ENCODE measurements at places on chromosomes 5 and 9.

GRCh38 chr9:133955821-133956411 lies 36.2 kb downstream of the VAV2 start:
- no peak for DNase-seq

- no peak for DNase-seq
These were observed 11.1 kb downstream of the CDX1 start for GRCh38 chr5:150177721-150178120.

GRCh38 chr5:55853818-55854217 lies 2.7 kb downstream of the IL31RA start:
- no peak for DNase-seq

GRCh38 chr5:74105126-74105780 lies 479.3 kb downstream of the ARHGEF28 start:
- DNase-seq, result no peak

- peak; percentile 26 for DNase-seq
These were observed 1.3 kb downstream of the GABBR2 start for GRCh38 chr9:98707166-98708102.

DNA sequence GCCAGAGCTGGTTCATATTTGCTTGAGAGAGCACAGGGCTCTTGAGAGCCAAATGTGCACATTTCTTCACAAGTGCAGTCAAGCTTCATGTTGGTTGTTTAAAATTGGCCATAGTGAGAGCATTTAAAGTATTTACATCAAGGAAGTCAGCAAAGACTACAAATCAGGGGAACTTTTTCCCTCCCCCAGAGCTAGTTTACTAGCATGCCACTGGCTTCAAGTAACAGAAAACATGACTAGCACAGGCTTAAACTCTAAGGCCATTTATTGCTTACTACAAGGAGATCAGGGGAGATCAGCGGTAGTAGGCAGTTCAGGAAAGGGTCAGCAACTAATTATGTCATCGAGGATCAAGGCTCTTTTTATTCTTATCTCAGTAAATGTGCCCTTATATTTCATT lies 11.0 kb upstream of the CCDC171 start:
- no peak for DNase-seq

GRCh38 chr5:66540078-66540477 lies 56.1 kb upstream of the MAST4 start:
- DNase-seq, result no peak

DNA sequence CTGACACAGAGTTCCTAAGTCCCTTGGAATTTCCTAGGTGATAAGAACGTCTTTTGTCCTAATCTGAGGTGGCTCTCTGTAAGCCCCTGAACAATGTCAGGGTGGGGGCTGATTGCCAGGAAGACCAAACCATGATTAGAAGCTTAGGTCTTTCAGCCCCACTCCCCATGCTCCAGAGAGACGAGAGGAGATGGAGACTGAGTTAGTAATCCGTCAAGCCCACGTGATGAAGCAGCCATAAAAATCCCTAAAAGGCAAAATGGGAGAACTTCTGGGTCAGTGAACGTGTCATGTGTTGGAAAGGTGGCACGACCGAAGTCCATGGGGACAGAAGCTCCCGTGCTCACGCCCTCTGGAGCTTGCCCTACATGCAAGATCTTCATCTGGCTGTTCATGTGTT lies 85.6 kb downstream of the RAD23B start:
- no peak for DNase-seq

GRCh38 chr9:12183321-12183720 lies 509.9 kb upstream of the TYRP1 start:
- DNase-seq, result no peak

- DNase-seq, result no peak
These were observed 1632.3 kb downstream of the MAT2B start for GRCh38 chr5:165137701-165138100.

GRCh38 chr9:91349115-91349555 lies 12.6 kb downstream of the AUH start:
- no peak for DNase-seq

GRCh38 chr5:9544056-9544455 lies 1.8 kb downstream of the SEMA5A start:
- no peak for DNase-seq

- DNase-seq, result no peak
These were observed 7.2 kb upstream of the SFXN1 start for GRCh38 chr5:175471196-175471595.

- DNase-seq, result no peak
These were observed 3.2 kb downstream of the SH3PXD2B start for GRCh38 chr5:172450861-172451695.

GRCh38 chr9:35698231-35698630 lies 8.5 kb upstream of the TPM2 start:
- no peak for DNase-seq

GRCh38 chr9:73007966-73008672 lies 55.3 kb upstream of the ALDH1A1 start:
- DNase-seq, result no peak

DNA sequence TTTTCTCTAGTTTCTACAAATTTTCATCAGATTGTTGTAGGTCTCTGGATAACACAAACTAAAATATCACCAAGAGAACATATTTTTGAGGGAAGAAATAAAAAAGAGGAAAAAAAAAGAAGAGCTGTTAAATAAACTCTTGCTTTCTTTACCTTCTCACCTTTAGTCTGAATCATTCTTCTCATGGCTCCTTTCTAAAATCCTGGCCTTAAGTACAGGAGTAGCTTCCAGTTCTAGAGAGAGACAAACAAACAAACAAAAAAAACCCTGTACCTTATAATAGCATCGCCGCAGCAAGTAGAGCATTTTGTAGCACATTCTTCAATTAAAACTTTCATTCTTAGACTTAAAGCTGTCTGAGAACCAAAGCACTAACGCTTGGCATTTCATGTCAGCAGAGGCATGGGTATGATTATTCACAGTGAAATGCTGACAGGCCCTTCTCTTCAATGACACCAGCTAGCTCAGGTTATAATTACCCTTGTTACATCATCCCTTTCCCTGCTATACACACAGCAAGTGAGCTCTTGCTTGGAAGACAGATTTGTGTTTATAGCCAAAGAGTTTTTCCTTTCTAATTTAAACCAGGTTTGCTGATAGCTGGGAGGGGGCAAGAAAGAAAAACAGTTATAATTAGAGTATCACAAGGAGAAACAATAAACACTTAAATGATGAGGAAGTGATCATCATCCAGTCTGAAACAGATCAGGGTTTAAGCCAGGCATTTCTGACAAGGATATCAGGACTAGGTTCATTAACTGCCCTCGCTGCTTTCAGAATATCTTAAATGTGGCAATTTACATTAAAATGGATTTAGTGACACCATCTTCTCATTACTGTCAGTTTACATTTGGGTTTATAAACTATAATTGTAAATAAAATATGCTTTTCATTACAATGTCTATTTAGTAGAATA lies 510.9 kb upstream of the ZNF608 start:
- no peak for DNase-seq

GRCh38 chr9:110076894-110077725 lies 130.8 kb downstream of the C9orf152 start:
- no peak for DNase-seq

Measured in NCI-H1417 treated with DMSO at 0.1 percent for 48 hours (cell line).